ENCODE measurements at places on chromosomes 11 and 22.

DNA sequence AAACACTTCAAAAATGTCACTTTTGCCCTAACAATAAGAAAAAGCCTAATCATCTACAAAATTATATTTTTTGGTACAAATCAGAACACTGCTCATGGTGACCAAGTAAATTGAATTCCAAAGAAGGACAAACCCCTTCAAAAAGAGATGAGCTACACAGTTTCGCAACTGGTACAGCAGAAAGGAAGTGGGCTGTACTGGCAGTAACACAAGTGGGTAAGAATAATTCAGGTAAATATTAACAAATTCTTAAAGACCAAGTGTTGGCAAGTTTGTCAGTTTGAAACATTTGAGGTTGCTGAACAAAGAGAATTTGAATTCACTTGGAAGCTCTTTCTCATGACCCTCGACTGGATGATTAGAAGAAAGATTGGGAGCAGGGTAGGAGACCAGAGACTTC lies 35.5 kb downstream of the MSANTD4 start:
- no peak for DNase-seq

- peak; percentile 53 for DNase-seq
These were observed 802 bp downstream of the TENM4 start for GRCh38 chr11:79439886-79440570.

GRCh38 chr11:96021901-96022650 lies 98.2 kb upstream of the MTMR2 start:
- no peak for DNase-seq

GRCh38 chr11:67627441-67627811 lies 2.3 kb downstream of the NUDT8 start:
- DNase-seq = no peak

DNA sequence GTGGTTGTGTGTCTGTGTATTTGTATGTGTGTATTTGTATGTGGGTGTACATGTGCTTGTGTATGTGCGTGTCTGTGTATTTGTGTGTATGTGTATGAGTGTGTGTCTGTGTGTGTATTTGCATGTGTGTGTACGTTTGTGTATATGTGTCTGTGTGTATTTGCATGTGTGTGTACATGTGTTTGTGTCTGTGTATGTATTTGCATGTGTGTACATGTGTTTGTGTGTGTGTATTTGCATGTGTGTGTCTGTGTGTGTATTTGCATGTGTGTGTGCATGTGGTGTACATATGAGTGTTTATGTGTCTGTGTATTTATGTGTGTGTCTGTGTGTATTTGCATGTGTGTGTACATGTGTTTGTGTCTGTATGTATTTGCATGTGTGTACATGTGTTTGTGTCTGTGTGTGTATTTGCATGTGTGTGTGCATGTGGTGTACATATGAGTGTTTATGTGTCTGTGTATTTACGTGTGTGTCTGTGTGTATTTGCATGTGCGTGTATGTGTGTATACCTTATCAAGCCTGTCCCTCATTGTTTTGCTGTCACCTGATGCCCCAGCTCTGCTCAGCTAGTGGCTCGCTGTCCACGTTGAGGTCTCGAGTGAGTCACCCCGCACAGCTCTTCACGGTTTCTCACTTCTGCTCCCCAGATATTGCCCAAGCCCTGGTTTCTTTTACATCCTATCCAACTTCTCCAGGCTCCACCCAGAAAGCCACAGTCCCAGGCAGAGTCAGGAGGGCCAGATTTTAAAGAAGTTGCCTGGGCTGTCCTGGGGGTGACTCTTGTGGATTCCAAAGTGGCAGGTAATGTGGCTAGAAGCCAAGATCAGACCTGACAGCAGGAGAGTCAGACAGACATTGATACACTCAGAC lies 15.2 kb downstream of the MB start:
- no peak for DNase-seq

DNA sequence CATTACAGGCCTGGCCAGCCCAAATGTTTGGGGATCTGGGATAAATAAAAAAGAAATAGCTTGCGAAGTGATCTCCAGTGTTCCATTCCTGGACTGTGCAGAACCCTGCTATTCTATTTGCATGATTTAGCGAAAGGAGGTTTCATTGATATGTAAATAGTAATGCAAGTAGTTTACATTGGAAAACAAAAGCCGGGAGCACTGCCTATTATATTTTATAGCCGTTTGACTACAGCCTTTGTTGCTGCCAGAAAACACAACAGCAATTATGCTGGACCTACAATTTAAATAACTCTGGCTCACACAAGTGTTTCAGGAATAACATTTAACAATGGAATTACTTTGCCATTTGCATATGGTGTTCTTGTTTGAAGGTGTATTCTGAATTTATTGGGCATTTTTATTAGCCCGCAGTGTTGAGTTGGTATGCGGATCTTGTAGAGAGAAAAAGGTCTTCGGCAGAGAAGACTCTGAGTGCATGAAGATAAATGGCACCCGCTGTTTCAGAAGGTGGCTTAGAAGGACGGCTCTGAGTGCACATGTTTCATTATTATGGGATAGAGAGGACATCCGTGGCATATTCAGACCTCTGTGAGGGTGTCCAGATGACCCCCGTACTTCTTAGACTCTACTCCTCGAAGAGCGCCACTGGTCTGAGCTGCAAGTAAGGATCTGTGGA lies 315.0 kb downstream of the BRD1 start:
- no peak for DNase-seq

DNA sequence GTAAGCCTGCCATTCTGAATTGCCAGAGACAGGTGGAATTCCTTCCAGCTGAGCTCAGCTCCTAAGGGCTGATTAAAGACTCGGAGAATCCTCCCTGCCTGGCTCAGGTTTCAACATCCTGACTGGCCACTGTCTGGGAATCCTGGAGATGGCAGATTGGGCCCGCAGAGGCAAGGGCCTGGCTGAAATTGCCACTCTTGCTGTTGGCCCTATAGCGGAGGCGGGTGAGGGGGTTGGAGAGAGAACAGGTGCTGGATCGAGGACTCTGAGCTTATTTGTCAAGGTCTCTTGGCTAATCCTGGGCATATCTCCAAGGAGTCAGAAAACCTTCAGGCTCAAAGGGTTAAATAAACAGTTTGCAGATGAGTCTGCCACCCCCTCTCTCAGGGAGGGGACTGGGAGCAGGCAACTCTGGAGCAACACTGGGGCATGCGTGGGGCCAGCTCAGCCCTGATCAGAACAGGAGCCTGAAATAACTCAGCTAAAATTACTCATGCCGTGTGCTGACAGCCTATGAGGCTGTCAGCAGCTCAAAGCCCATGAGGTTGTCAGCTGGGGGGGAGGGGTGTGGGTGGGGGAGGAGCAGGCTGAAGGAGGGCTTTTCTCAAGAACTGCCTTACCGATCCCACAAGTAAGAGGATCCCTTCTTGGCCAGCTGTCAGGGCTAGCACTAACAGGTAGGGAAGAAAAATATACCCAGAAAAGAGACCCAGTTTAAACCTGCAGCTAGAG lies 14.7 kb upstream of the MFRP start:
- no peak for DNase-seq

- DNase-seq = no peak
These were observed 3.8 kb downstream of the INPPL1 start for GRCh38 chr11:72228229-72228843.

GRCh38 chr22:46652847-46653331 lies 32.7 kb downstream of the GRAMD4 start:
- peak; percentile 15 for DNase-seq

GRCh38 chr22:43782448-43782847 lies 29.7 kb downstream of the EFCAB6 start:
- no peak for DNase-seq

DNA sequence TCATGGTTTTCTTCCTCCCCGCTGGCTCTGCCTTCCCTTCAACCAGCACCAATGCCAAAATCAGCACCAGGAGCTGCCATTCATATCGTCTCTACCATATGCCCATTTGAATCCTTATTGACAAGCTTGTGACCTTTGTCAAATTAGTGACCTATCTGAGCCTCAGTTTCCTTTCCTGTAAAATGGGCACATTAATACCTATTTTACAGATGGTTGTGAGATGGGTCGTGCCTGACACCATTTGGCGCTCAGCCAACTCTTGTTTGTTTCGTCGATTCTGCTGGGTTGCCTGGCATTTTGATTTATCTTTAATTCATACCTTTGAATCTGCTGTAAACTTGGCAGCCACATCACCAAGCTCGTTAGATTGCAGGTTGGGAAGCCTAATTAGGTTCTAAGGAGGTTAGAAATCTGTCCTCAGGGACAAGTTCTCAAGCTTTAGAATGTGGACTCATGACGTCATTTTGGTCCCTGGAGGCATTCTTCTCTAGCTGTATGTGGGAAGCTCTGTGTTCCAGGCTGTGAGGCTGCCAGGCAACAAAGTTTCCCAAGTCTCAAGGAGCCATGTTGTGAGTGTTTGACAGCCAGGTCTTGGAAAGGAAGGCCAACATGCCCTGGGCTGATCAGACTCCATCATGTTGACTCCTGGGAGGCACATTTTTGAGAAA lies 61.0 kb downstream of the RPS6KA4 start:
- peak; percentile 6 for DNase-seq

GRCh38 chr11:97963528-97964331 lies 1057.0 kb upstream of the CNTN5 start:
- no peak for DNase-seq

DNA sequence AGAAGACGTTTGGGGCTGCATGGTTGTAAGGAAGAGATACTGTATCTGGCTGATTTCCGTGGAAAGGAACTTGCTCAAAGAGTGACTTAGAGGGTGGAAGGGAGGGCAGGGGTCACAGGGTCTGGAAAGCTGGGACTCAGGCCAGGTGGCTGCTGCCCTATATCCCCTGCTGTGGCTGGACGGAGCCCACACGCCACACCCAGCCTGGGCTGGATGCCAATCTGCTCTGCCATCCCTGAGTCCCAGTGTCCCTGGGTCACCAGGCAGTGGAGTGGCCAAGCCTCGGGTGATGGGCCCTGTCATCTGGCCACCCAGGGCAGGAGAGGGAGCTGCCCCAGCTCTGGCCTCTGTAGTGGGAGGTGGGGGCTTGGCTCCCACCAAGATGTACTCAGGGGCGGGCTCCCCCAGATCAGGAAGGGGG lies 26.5 kb upstream of the KRTAP5-7 start:
- no peak for DNase-seq

DNA sequence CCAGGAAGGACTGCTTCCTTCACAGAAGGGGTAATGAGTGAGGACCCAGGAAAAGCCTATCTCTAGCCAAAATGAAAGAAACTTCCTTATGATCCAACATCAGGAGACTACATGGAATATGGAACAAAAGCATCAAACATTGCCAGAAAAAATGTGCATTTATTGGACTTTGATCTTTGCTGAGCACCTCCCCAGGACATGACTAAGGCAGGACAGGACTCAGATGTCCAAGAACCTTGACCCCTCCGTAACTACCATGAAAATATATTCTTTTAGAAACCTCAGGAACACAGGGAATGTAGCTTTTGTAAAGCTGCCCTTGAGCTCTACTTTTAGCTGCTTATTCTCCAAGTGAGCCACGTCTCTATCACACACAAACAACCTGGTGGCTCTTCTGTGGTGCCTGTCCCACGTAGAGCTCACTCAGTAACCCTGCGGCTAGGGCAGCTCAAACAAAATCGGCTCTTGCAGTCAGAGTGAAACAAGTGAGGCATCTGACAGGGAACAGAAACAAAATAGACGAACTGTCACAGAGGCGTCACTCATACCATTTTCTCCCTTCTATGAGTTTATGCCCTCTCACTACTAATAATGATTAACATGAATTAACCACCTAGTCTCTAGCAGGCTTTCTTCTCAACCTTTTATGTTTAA lies 471.5 kb upstream of the API5 start:
- no peak for DNase-seq

DNA sequence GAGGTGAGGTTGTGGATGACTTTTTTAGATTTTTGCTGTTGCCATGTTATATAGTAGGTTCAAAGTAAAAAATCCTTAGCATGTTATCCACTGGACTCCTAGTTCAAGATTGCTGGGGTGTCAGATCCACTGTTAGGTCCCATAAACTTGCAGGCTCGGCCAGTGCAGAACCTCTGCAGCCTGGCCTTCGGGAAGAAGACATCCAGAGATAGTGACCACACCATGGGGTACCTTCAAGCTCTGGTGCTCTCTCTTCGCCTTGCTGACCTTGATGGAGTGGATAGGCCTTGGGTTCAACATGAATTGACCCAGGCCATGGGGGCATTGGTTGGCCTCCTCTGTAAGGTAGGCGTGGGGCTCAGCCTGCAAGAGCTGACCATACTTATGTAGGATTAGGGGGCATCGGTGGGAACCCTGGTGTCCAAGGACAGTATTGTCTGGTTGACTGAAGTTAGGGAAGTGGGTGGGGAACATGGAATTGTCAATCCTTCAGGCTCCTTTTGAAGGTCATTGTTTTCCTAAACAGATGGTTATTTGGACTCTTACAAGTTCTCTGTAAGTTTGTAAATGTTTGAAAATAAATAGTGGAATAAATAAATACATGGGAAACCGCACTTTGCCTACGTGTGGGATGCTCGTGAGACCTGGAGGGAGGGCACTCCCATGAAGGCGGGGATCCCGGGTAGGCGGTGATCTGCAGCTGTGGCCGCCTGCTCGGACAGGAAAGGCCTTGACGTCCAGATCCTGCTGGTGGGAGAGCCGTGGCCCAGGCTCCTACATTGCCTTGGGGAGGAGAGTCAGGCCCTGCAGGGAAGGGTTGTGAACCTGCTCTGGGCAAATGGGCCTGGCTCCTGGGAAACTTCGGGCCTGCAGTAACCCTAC lies 37.1 kb downstream of the BCR start:
- DNase-seq = no peak

DNA sequence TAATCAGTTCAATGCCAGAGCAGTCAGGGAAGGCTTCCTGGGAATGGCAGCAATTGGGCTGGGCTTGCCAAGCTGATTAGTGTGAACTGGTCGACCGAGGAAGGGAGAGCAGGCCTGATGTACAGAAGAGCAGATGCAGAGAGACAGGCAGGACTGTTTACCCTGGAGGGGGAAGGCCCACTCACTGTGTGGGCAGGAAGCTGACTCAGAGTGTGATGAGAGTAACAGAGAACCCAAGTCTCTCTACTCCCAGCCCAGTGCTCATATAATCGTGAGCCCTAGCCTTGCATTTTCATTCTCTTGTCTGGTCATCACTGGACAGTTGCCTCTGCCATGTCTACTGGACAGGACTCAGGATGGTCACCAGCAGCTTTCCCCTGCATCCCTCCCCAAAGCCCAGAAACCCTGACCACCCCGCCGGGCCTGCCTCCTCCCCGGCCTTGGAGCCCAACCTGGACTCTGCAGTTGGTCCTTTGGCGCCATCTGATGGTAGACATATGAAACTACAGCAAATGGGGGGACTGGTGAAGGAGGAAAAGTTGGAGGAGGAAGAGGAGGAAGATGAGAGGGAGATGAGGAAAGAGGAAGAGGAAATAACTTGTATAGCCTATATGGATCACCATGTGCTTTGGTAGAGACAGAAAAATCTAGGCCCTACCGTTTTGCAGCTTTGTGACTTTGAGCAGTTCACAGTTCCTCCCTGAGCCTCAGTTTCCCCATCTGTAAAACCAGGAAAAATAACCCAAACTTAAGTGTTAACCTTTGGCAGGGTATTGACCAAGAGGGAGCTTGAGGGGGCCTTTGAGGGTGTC lies 43.4 kb upstream of the PRDM11 start:
- peak; percentile 56 for DNase-seq

- no peak for DNase-seq
These were observed 340.0 kb downstream of the METTL15 start for GRCh38 chr11:28448186-28448585.

Data from NCI-H345 (cell line).